ENCODE measurements at places on chromosomes 7 and 10.

DNA sequence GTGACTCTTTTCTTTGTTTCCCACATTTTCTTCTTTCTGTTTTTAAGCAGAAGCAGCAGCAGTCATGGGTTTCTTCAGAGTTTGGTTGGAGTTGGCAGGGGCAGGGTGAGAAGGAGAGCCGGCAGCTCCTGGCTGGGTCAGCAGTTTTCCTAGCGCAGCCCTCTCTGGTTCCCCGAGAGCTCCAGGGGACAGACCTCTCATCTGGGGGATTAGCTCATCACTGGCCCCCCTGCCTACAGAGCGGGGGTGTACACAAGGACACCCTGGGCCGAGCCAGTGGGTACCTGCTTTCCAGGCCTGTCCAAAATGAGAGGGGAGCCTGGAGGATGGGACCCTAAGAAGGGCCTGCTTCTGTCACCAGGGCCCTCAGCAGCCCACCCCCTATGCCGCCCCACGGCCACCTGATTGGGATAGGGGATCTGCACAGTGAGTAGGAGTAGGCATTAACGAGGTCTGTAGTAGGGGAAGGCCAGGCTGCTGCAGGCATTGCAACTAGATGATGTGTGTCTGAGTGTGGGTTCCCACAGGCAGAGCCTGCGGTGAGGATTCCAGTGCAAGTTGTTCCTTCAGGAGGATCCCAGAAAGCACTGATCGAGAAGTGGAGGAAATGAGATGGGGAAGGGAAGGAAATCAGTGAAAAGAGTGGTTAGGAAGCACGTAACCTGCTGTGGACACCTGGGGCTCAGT is 122.9 kb upstream of the PPIF start:
- DNase-seq = no peak

DNA sequence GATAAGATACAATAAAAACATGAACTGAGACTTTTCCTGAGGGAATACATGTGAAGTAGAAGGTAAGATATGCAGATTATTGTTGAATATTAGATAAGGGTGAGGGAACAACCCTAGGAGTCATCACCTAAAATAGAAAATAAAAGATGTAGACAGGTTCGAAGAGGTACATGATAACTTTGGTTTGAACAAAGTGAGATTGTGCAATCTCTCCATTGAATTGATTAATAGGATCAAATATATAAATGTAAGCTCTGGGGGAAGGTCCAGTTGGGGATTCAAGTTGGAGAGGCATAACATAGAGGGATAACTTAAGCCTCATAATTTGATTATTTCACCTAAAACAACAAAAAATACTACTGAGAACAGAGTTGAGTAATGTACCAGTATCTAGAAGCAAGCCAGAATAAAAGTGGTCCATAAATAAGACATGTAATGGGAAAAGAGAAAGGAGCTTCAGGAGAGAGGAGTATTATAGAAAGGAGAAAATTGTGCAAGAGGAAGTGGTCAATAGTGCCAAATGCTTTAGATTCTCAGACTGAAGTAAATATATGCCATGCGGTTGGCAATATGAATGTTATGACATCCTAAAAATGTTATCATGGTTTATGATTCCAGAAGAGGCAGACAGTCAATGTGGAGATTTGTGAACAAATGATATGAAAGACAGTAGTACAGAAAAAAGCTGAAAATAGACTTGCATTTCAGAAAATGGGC is 282.3 kb upstream of the CHRM2 start:
- DNase-seq = no peak

GRCh38 chr7:157577061-157577460 is 240.3 kb downstream of the DNAJB6 start:
- DNase-seq = no peak

GRCh38 chr7:9488555-9488954 is 1055.1 kb downstream of the NXPH1 start:
- DNase-seq = no peak

DNA sequence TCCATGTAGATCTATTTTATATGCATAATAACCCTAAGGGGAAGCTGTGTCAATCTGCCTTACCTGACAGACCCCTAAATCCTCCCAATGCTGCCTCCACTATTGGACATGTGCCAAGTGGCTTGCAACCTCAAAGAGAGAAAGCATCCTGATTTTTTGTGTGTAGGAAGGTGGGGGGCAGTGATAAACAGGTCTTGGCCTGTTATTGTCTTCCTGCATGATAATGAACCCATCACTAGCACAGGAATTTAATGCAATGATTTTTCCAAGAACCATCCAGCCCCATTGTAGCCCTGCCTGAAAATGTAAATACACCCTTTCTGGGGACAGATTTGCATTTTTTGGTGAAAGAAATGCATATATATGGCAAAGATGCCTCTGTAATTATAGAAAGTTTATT is 850.2 kb downstream of the LRMDA start:
- no peak for DNase-seq

DNA sequence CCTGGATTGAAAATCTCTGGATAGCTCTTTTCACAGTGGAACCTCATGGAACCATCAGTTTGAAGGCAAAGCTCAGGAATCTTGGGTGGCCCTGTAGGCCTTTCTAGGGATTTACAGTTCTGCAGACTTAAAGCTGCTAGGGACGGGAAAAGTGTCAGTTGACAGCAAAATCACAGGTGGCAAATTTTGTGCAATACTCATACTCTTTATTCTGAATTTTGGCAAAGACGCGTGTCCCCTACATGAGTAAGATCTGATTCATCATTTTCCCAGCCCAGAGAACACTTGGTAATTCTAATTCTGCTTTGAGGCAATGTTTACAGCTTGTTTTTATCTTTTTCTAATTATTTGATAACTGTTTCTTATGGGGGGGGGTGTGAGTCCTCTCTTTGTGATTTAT is 3.6 kb downstream of the LRRC17 start:
- DNase-seq = no peak

DNA sequence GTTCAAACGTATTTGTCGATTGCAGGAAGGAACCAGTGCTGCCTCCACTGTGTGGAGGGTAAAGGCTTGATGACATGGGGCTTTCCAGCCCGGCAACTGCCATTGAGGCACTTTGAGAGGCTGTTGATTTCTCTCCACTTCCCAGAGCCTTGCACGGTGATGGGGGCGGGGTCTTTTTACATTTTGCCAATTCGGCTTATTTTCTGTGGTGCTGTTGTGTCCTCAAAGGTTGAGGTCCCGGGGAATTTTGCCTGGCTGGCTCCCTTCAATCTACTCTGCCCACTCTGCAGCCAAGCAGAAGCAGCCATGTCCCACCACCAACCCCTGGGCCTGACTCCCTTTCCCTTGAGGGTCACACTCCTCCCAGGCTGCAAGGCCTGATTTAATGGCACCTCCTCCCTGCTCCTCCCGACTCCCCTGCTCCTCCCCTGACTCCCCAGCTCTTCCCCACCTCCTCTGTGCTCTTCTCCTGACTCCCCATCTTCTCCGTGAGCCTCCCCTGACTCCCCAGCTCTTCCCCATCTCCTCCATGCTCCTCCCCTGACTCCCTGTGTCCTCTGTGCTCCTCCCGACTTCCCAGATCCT is 39.0 kb downstream of the OAT start:
- peak; percentile 13 for DNase-seq

GRCh38 chr10:75202321-75203045 is 8.1 kb upstream of the VDAC2 start:
- no peak for DNase-seq

DNA sequence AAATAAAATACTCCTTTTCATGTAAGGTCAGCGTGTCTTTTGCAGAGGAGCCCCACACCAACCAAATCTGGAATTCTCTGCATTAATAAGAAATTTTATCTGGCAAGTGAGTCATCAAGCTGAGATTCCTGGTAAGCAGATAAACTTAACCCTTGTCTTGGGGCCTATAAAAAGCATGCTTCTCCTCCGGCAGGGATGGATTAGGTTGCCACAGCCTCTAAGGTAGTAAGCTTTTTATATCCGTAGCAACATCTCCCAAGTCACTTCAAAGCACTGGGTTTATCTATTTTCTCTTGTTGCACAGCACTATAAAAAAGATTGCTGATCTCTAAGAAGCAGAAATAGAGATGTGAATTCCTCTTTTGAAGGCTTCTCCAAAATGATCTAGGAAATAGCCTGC is 202.8 kb upstream of the NOBOX start:
- no peak for DNase-seq

- DNase-seq = no peak
Measured at GRCh38 chr10:58017719-58018367, 249.9 kb downstream of the IPMK start.

DNA sequence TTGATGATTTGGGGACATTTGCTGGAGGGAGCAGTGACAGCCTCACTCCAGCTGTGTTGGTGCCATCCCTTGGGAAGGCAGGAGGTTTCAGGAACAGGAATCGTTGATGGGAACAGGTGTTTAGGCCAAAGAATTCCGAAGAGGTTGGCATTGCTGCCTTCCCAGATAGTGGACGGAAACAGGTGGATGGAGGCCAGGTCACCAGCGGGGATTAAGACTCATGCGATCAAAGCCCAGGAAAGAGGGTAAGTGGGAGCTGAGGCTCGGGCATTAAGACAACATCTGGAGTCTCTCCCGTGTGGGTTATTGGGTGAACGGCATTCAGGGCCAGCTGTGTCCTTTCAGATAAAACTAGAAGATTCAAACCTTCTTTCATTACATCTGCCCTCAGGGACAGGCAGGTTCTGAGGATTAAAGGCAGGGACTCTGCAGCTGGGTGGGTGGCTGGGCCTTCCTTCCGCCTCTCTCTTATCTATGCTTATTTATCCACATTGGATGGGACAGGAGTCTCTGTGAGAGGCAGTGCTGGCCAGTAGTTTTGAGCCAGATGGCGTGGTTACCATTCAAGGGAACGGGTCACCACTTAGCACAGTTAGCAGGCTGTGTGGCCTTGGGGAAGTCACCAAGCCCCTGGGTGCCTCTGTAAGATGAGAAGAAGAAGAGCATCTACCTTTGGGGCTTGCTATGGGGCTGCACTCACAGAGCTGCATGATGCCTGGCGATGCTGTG is 67.6 kb downstream of the INSIG1 start:
- no peak for DNase-seq

GRCh38 chr7:94763268-94763667 is 107.3 kb upstream of the SGCE start:
- DNase-seq = peak; percentile 83

GRCh38 chr7:22728401-22729029 is 1.5 kb downstream of the IL6 start:
- no peak for DNase-seq

GRCh38 chr10:124225467-124226270 is 132.3 kb upstream of the CHST15 start:
- DNase-seq = no peak

DNA sequence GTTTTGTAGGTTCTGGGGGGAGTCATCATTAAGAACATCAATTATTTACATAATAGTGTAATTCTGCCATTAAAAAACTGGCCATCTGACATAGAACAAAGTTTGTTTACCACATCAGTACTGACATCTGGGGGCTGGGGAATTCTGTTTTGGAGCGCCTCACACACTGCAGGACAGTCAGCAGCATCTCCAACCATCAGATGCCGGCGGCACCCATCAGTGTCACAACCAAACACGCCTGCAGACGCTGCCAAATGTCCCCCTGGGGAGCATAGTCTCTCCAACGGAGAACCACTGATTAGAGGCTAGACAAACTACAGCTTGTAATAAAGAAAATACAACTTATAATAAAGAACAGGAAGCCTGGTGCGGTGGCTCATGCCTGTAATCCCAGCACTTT is 26.0 kb downstream of the GNA12 start:
- DNase-seq = no peak

- DNase-seq = no peak
Measured at GRCh38 chr7:107641676-107642075, 19.0 kb upstream of the SLC26A4 start.

GRCh38 chr10:71262027-71262426 is 49.7 kb downstream of the UNC5B start:
- peak; percentile 84 for DNase-seq

GRCh38 chr10:97407211-97407951 is 6.2 kb upstream of the RRP12 start:
- DNase-seq = peak; percentile 64

DNA sequence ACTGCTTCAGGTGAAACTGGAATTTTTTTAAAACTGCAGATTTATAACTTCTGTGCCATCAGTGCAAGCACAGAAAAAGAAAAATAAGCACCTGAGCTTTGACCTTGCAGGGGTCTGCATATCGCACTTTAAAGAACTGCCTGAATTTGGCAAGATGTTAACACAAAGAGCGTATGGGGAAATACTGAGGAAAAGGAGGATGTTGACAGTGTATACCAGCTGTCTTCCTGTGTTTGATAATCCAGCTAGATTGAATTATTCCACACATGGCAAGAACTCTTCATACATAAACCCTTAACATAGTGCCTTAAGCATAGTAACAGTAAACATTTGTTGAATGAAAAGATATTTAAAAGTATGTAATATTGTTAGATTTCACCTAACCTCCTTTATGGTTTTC is 30.0 kb downstream of the SMC3 start:
- DNase-seq = no peak

GRCh38 chr10:4522296-4523000 is 303.6 kb upstream of the AKR1E2 start:
- no peak for DNase-seq

DNA sequence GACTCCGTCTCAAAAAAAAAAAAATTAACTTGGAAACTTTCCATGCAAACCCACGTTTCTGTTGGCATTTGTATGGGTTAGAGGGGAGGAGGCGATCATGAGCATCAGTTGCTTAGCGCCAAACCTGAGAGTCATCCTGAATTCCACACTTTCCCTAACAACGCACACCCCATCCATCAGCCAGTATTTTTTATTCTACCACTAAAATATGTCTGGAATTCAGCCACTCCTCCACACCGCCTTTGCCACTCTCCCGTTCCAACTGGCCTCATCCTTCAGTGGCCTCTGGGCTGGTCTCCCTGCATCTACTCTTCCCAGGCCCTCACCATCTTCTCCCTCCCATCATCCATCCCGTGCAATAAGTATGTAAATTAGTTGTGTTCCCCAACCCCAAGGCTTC is 4.7 kb upstream of the LMBR1 start:
- no peak for DNase-seq

DNA sequence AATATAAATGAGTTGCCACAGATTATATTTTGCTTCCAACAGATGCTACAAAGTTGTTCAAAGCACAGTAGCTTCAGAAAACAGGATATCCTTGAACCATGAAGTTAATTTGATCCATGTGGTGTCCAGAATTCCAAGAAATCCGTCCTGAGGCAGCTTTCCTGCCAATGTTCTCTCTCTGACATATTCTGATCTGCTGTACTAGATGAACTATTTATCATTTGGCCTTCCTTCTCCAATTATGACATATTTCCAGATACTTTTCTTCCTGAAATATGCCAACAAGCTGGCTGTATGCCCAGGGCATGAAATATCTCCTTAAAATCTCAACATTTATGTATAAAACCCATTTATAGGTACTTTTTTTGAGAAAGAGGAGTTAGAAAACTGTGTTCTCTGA is 141.1 kb downstream of the SPAG6 start:
- DNase-seq = no peak

DNA sequence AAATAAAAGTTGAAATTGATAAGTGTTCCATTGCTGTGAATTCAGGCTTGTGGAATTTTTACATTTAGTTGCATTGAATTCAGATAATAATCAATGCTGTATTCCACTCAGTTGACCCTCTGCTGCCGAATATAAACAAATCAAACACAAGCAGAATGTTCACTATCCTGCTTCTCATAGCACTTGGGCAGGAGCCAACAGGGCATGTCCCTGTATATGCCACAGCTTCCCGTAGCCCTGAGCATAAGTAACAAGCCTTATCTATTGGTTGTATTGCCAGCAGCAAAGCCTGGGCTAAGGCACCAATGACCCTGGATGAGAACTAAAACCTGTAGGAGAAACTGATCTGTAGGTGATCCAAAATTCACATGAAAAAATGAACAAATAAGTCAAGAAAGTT is 145.9 kb downstream of the ARHGAP12 start:
- DNase-seq = no peak

GRCh38 chr7:139232377-139232717 is 1.3 kb downstream of the UBN2 start:
- no peak for DNase-seq

- no peak for DNase-seq
Measured at GRCh38 chr10:85284778-85285770, 956.7 kb downstream of the CCSER2 start.

All from left hindlimb (tissue), 1 donor.